H4 (cell line): ENCODE measurements at places on chromosomes 11 and 22.

DNA sequence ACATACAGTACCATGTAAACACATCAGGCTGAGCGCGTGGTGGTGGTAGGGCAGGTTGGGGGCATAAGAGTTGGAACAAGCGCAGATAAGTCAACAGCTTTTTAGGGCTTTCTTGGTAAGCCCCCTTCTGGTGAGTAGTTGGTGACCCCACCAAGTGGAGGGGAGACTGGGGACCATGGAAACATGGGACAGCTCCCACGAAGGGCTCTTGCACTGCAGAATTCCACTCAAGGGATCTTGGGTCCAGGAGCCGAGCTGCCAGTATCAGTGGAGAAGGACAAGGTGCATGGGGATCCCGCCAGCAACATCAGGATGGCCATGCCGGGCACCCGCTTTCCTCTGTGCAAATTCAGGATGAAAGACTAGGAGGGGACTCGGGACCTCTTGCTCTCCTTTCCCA lies 6.2 kb upstream of the APOA1 start:
- no peak for DNase-seq

DNA sequence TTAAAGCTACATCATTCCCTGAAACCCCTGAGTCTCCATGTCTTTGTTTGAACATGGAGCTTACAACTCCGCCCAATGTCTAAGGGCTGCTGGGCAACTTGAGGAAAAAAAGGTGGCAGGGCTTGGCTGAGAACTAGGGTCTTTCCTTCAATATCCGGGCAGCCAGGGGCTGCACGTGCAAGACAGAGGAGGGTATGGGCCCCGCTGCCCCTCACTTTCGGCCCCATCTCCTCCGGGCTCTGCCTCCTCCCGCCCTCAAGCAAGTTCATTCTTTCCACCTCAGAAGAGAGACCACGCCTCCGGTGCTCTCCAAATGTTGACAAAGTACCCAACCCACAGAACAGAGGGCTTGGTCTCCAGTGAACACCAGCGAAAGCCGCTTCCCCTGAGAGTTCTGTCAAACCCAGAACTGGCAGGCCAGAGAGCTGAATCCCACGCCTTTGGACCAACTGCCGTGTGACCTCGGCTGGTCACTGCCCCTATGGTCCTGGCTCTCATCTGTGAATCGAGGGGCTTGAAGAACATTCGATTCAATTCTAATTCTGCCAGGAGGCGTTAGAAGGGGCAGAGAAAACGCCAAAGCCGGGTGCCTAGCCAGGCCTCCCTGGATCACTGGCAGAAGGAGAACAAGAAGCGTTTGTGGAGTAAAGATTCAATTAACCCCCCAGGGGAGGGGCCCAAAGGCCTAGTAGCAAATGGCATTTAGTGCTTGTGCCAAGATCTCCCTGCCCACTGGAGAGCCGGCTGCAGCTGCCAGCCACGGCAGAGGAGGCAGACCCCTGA lies 7.3 kb downstream of the PDGFB start:
- no peak for DNase-seq

DNA sequence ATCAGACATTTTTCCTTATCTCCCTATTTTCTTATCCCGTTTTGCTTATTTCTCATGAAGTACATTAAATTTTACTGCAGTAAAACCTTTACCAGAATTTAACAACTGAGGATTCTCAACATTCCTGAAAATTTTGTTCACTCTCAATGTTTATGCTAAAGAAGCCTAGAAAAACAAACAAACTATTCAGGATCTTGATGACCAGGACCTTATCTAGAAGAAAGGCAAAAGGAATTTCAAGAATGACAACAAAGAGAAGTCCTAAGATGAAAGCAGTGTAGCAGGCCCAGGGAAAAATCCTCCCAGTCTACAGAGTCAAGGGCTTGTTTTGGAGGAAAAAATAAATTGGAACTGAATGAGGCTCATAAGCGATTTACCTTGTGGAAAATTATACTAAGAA lies 283.3 kb upstream of the ARHGAP42 start:
- DNase-seq = peak; percentile 68

- no peak for DNase-seq
Observed at GRCh38 chr11:61826930-61827570, 1.1 kb upstream of the FADS2 start.

DNA sequence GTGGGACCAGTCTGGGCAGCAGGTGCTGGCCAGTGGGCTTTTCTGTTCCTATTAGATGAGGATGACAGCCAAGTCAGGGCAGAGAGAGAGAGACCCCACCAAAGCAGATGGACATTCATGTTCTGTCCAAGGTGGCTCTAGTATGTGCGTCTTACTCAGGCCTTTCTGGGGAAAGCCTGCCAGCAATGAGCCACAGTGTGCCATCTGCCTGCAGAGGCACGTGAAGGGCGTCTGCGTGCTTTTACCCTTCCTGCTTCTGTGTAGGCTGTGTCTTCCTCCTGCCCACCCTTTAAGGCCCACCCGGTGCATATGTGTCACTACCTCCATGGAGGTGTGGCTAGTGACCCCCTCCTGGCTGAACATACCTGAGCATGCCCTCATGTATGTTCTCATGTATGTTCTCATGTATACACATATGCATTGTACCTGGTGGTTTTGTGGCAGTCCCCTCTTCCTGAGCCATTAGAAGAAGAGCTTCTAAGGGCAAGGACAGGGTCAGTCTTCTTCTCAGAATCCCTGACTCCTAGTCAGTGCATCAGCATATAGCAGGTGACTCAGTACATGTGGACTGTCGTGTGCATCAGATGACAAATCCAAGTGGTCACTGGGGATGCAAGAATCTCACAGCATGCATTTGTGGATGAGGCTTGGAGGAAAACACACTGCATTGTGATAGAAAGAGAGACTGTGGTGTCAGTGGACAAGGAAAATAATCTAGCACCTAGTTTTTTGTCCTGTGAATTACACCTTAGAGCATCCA lies 90.4 kb upstream of the YWHAH start:
- no peak for DNase-seq

GRCh38 chr11:60991457-60991856 lies 20.0 kb downstream of the CD6 start:
- no peak for DNase-seq

DNA sequence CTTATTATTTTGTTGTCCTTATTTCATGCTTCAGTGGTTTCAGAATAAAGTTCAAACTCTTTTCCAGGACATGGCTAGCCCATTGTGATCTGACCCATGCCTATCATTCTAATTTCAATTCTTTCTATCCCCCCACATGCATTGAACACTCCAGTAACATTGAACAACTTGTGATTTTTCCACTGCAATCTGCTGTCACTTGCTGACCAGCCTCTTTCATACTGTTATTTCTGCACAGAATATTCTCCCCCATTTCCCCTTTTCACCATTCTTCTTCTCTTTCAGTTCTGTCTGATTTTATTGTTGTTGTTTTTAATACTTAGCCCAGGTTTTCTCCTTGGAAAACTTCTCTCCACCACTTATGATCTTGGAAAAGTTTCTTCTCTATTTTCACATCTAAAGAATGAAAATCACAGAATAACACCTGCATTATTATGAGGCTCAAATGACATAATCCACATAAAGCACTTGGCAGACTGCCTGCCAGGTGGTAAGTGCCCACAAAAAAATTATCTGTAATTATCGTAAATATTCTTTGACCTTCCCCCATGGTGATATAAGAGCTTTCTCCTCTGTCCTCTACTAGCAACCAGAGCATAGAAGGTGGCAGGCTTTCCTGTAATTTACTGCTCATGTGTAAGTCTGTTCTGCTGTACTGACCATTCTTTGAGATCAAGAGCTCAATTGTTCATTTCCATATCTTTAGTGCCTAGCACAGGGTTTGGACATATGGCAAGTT lies 51.9 kb upstream of the EED start:
- no peak for DNase-seq

DNA sequence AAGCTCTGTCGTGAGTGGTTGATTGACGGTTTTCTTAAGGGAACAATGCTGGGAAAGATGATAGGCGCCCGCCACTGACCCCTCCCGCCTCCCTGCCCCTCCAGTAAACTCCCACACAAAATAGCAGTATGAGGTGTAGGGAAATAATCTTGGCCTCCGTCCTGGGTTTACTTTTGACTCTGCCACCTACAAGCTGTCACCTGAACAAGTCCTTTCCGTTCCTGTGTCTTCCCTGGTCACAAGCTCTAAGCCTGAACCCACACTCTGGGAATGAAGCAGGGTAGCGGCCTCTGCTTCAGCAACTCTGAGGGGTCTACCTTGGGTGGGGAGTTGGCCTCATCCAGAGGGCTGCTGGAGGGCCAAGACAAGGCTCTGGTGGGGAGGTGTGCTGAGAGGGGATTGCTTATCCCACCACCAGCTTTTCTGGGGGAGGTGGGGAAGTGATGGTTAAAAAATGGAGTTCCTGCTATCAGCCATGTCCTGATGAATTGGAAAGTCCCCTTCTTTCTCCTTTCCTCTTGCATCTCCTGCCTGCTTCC lies 87.8 kb downstream of the CEP164 start:
- DNase-seq = no peak
